ENCODE measurements at places on chromosomes 6 and 20.
A peak's percentile ranks its signal among the peaks of the same experiment; 100 is the strongest.

DNA sequence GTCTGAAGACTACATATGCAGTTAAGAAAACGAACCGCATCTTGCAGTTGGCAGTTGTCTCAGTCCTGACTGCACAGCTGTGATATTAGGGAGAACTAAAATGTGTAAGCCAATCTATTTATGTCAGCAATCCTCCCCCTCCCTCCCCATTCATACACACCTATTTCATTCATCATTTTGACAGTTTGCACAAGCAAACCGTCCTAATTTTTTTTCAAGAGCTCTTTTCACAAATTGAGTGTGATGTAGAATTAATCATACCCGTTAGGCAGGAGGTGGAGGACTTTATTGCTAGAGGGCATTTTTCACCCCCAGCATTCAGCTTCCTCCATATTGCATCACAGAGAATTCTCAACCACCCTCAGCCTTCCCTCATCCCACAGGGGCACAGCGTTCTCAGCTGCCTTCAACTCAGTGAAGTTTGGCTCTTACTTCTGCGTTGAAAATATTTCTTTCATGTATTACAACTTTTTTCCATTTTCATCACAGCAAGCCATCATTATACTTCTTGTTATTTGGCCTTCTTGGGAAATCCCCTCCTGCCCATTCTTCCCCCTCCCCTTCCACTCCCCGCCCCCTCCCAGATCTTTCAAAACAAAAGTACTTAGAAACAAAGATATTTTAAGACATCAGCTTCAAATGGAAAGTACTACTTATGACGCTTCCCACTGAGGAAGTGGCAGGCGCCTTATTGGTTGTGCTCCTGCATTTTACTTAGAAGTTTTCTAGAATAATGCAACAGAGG, 37.5 kb downstream of the NOX3 start:
- no peaks in the 10 kb centered on the region for H3K36me3 ChIP-seq
- no peak overlapping the region for H3K27ac ChIP-seq
- H3K4me1 ChIP-seq = peaks cover 6% of the 10 kb centered on the region
- H3K4me3 ChIP-seq = no peak overlapping the region
- no peaks in the 10 kb centered on the region for H3K27me3 ChIP-seq
- DNase-seq = no peak

DNA sequence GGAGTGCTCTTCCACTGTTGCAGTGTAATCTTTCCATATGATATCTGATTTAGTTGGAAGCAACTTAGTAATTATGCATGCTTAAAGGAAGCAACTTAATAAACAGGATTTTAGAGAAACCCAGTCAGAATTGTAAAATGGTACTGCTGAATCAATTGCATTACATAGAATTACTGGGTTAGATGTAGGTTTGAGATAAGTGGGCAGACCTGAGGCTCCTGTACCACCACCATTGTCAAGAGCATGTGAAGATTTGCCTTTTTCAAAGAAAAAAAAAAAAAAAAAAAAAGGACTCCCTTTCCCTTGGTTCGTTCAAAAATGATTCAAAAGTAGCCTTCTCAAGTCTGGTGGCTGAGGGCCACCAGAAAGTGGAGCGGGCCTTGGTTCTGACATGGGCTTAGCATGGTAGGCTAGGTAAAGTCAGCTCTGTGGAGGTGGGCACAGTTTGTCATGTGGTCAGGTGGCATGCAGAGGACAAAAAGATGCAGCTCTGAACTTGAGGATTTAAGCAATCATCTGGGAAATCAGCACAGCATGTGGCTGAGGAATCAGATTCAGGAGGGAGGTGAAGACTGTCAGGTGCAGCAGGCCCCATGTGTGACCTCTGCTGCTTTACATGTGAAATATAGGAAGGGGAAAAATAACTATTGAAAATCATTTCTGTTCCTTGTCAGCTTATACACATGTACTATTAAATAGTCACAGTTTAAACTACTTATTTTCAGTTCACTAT, 32.4 kb downstream of the ARID1B start:
- DNase-seq = no peak
- H3K4me3 ChIP-seq = no peak overlapping the region
- no peaks in the 10 kb centered on the region for H3K27me3 ChIP-seq
- H3K27ac ChIP-seq = no peak overlapping the region

GRCh38 chr20:52481443-52481842, 289.9 kb upstream of the ZFP64 start:
- H3K4me3 ChIP-seq = no peak overlapping the region
- H3K36me3 ChIP-seq = no peaks in the 10 kb centered on the region
- no peak for DNase-seq
- no peak overlapping the region for H3K27ac ChIP-seq
- no peaks in the 10 kb centered on the region for H3K27me3 ChIP-seq
- H3K4me1 ChIP-seq = no peaks in the 10 kb centered on the region

DNA sequence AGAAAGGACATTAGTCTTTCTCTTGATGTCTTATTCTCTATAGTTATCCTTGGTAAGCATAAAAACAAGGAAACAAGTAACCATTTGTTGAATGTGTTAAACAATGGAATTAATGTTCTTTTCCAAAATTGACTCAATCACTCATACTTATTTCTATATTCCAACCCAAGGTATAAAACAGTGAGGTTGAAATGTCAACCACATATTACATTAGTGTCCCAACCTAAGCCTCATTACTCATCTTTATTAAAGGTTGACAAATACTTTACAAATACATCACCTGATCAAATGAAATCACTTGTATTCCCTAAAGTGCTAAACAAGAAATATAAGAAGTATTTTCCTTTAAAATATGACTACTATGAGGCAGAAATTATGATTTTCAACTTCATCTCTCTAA, 100.5 kb downstream of the ASCC3 start:
- no peak overlapping the region for H3K4me3 ChIP-seq
- H3K27me3 ChIP-seq = no peaks in the 10 kb centered on the region
- no peaks in the 10 kb centered on the region for H3K36me3 ChIP-seq
- H3K27ac ChIP-seq = no peak overlapping the region
- no peak for DNase-seq

- H3K4me1 ChIP-seq = peaks cover 2% of the 10 kb centered on the region
- H3K27me3 ChIP-seq = peaks cover 22% of the 10 kb centered on the region
- H3K27ac ChIP-seq = no peak overlapping the region
These were observed 212.3 kb upstream of the PMEPA1 start for GRCh38 chr20:57922083-57922482.

DNA sequence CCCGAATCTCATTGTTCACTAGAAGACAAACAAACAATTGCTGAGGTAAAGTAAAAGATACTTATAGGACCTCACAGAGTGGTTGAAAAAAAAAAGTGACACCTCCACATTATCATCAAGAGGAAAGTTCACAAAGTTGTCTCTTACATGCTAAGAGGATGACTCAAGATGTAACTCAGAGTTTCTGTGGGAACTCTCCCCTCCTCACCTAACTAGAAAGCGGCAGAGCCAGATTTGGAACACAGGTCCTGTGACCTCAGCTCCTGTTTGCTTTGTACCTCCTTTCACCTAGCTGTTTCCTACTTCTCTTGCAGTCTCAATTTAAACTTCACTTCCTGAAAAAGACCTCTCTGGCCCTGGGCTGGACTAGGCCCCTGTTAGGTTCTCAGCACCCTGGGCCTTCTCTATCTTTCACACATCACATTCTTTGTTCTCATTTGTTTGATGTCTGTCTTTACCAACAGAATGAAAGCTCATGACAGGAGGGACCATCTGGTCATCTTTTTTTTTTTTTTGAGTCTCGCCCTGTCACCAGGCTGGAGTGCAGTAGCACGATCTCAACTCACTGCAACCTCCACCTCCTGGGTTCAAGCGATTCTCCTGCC, 60.8 kb downstream of the CD24 start:
- no peak for DNase-seq
- H3K27me3 ChIP-seq = no peaks in the 10 kb centered on the region
- H3K27ac ChIP-seq = peak overlapping the region; percentile 90
- H3K36me3 ChIP-seq = peaks cover 1% of the 10 kb centered on the region
